ENCODE measurements at places on chromosomes 5 and 9.

GRCh38 chr9:4581861-4582565, 80.1 kb upstream of the PLPP6 start:
- no peak for DNase-seq

DNA sequence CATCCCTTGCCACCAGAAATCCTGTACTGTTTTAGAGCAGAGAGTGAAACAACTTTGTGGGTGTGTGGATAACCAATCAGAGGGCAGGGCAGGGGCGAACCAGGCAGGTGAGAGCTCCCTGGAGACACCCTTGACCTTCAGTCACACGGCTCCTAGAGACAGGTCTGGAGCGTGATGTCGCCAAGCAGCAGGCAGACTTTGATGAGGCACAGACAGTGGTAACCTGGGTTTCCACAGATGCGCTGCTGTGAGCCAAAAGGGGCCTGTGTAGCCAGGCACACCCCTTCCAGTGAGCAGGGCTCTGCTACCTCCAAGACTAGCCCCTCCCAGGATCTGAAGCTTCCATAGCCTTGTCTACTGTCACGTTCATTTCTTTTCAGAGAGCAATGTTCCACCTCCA, 317.8 kb upstream of the ADCY2 start:
- DNase-seq, result no peak

DNA sequence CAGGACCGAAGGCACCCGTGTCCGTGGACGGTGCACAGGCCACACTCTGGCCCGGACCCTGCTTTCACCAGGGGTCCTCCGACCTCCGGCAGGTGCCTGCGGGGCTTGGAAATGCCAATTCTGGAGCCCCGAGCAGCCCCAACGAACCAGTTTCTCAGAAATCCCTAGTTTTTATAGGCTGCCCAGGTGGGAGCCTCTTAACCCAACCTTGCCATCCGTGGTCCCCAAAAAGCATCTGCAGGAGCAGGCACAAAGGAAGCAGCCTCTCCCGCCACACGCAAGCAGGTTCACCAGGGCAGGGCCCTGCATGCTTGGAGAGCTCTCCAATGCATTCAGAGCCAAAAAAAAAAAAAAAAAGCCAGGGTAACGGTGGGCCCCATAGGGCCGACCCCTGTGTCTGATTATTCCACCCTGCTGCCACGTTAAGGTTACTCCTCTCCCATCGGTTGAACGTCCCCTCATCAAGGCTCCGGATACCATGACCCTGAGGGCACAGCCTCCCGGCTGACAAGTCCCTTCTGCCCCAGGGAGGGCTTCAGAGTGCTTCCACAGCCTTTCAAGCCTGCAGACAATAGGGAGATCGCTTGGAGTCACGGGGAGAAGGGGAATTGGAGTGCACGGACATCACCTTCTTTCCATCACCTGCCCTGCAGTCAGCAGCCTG, 796 bp upstream of the TPRN start:
- DNase-seq, result no peak

DNA sequence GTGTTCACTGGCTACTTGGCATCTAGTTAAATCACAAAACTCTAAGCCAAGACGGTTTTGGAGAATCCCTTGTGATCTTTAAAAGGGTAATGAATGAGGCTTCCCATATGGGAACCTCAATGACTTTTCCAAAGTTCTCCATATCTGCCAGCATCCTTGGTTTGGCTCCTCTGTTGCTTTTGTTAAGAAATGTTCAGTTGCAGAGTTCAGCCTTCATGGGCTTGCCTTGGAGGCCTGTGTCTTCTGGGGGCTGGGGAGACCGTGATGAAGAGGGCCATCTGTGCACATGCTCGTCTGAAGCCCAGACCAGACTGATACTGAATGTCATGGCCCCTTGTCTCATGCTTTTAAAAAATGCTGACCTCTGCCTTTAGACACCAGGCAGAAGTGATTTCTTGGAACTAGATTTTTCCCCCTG, 84.3 kb downstream of the RAI14 start:
- DNase-seq, result no peak

- DNase-seq, result no peak
These were observed 1.6 kb downstream of the CEMIP2 start for GRCh38 chr9:71766663-71767062.

DNA sequence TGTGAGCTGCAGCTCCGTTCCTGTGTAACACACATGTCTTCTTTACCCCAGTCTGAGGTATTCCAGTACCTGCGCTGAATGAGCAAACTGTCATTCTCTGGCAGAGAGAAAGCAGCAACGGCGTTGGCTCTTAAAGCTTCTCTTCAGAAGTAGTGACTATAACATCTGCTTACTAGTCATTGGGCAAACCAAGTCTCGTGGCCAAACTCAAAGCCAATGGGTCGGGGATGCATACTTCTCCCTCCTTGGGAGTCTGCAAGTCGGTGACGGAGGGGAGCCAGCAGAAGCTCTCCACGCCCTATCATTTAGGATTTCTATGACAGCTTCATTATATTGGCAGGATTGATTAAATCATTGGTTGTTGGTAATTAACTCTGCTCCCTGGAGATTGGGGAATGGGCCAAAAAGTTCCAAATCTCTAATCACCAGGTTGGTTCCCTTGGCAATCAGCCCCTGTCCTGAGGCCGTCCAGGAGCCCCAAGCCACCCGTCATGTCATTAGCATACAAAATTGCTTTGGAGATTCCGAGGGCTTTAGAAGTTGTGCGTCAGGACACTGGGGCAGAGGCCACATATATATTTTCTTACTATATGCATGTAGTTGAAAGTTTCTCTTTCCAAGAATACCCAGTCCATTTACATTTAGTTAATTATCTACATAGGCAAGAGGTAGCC, 44.9 kb downstream of the ZNF354A start:
- DNase-seq, result peak; percentile 37

DNA sequence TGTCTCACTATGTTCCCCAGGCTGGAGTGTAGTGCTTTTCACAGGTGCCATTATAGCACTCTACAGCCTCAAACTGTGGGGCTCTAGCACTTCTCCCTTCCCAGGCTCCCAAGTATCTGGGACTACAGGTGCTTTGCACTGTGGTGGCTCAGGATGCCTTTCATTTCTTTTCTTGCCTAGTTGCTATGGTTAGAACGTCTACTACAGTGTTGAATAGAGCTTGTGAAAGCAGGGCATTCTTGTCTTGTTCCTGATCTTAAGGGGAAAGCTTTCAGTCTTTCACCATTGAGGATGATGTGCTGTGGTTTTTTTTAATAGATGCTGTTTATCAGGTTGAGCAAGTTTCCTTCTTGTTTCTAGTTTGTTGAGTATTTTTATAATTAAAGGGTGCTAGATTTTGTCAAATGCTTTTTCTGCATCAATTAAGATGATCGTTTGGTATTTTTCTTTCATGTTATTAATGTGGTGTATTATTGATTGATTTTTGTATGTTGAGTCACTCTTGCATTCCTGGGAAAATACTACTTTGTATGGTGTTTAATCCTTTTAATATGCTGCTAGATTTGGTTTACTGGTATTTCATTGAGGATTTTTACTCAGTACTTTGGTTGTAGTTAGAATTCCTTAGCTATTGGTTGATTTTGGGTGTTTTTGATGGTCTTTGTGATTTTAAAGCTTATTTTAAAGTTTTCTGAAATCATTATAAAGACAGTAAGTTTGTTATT, 35.6 kb downstream of the GPBP1 start:
- no peak for DNase-seq

- DNase-seq, result no peak
These were observed 31.0 kb upstream of the ZFR start for GRCh38 chr5:32475334-32476097.

DNA sequence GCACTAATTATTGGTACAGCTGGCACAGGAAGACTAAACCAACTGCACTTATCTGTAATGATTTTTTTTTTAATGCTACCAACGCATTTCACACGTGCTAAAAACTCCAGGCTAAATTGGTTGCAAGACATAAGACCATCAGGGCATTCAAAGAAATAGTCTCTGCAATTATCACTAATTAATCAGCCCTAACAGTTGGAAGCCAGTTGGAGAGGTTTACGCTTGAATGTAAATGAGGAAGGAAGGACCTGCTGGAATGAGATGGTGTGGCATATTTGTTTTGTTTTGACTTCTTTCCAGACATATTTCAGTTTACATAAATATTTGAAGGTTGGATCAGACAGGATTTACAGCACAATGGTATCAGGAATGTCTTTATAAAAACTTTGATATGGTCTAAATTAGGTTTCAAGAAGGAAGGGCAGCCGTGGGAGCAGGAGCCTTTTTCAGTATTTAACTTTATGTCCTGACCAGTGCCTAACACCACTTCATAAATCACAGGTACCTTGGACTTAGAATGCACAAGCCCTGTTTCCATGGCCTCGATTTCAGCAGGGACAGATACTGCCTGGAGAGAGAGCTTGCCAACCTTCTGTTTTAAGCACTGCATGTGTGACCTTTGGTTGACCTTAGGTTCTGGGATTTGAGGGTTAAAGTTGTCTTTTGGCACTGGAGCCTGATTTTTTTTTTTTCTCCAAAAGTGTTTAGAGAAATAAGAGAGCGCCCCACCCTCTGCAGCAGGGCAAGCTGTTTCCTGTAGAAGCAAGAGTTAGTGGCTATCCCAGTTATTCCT, 199.8 kb upstream of the MAP3K1 start:
- DNase-seq, result no peak

Measured in RPMI7951 (cell line).